ENCODE measurements at places on chromosomes 13 and 19.

DNA sequence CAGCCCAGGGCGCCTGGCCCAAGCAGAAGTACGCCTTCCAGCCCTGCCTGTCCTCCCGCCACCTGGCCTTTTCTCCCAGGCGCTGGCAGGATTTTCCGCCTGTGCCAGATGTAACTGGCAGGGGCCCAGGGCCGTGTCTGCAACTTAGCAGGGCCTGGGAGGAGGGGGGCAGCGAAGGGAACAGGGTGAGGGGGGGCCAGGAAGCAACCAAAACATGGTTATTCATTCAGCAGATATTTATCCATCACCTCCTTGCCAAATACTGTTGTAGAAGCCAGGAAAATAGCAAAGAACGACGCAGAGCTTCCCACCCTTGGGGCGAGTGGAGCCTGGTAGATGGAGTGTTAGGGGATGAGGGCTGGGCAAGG is 5.6 kb downstream of the TLE6 start:
- peak; percentile 80 for DNase-seq

DNA sequence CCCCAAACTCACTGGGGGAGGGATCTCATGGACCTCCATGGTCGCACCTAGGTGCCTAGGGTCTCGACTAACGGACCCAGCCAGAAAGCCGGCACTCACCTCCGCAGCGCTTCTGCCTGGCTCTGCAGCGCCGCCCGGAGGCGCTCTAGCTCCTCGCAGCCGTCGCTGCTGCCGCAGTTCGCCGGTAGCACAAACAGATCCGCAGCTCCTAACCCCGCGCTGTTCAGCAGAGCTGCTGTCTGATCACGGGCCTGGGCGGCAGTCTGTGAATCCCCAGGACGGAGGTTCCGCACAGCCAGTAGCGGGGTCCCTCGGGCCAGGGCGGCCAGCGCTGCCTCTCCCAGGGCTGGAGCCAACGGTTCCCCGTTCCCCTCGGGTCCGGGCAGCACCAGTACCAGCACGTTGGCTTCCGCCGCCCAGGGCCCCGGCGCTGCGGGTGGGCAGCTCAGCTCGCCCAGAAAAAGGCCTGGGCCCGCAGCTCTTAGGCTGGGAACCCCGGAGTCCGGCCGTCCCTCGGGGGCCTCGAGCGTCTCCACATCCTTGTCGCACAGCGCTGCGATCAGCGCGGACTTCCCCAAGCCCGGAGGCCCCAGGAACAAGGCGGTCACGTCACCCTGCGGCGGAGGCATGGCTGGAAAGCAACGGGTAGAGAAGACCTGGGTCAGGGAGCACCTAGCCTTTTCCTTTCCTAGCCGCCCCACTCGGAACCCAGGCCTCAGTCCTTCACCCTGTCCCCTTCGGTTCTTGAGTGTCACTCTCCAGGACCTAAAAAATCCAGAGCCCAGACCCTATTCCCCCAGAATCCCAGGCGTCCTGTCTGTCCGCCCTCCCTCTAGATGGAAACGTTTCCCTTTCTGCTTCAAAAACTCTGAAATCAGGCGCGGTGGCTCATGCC is 977 bp downstream of the IRGQ start:
- DNase-seq = peak; percentile 56

GRCh38 chr13:94163535-94163934 is 315.9 kb downstream of the DCT start:
- DNase-seq = no peak

GRCh38 chr19:6259312-6259861 is 20.4 kb downstream of the MLLT1 start:
- DNase-seq = no peak

Measured in urothelium cell line (cell line).